ENCODE measurements at places on chromosomes 4 and X. TPM values are rescaled to one million over a fixed set of nuclear protein-coding genes. Genes with fewer than 3 reads are reported as not detected.

ADH1C gene
- total RNA-seq = 0.26 TPM

SYN1 gene
- total RNA-seq = 0.11 TPM

SLC49A3 gene
- total RNA-seq = 10.7 TPM

EBP gene
- 33.8 TPM for total RNA-seq

COL4A6 gene
- total RNA-seq = not detected

TMEM144 gene
- total RNA-seq = 11.8 TPM

NLGN4X gene
- 9.8 TPM for total RNA-seq

ERAS gene
- not detected for total RNA-seq

UGT2A1 gene
- total RNA-seq = not detected

PASD1 gene
- total RNA-seq = not detected

MED12 gene
- 21.6 TPM for total RNA-seq

TDO2 gene
- total RNA-seq = 0.26 TPM

XAGE1B gene
- total RNA-seq = not detected

BANK1 gene
- 3.1 TPM for total RNA-seq

TEX13C gene
- total RNA-seq = not detected

GLRB gene
- 16.2 TPM for total RNA-seq

GAGE10 gene
- not detected for total RNA-seq

EPGN gene
- 0.13 TPM for total RNA-seq

SH2D1A gene
- total RNA-seq = not detected

ADH1A gene
- not detected for total RNA-seq

CLDN2 gene
- not detected for total RNA-seq

IGSF1 gene
- not detected for total RNA-seq

FGF5 gene
- total RNA-seq = 0.76 TPM

TCEAL2 gene
- 2.6 TPM for total RNA-seq

UGT2B10 gene
- total RNA-seq = not detected

SERPINA7 gene
- not detected for total RNA-seq

PNMA3 gene
- 0.11 TPM for total RNA-seq

PDZD4 gene
- 0.97 TPM for total RNA-seq

AMBN gene
- not detected for total RNA-seq

HADH gene
- total RNA-seq = 11.4 TPM

GPR50 gene
- total RNA-seq = not detected

MAGEA10 gene
- total RNA-seq = not detected

VCX3A gene
- not detected for total RNA-seq

HTRA3 gene
- total RNA-seq = 13.0 TPM

CFAP99 gene
- under 0.01 TPM for total RNA-seq

SYP gene
- total RNA-seq = 0.39 TPM

SOD3 gene
- 7.4 TPM for total RNA-seq

SPRY1 gene
- 0.39 TPM for total RNA-seq

UPF3B gene
- total RNA-seq = 1.8 TPM

NXF3 gene
- total RNA-seq = 0.26 TPM

GPRASP1 gene
- total RNA-seq = 5.0 TPM

SYTL4 gene
- 3.0 TPM for total RNA-seq

GAB3 gene
- total RNA-seq = 0.86 TPM

PRSS12 gene
- not detected for total RNA-seq

UGT2B15 gene
- total RNA-seq = not detected

SMR3B gene
- not detected for total RNA-seq

TENM3 gene
- 1.1 TPM for total RNA-seq

GPM6B gene
- total RNA-seq = 3.5 TPM

POF1B gene
- total RNA-seq = not detected

DMRTC1 gene
- not detected for total RNA-seq

TMPRSS11A gene
- not detected for total RNA-seq

CPLX1 gene
- total RNA-seq = not detected

REELD1 gene
- 0.26 TPM for total RNA-seq

VCX gene
- not detected for total RNA-seq

CXCL5 gene
- 0.32 TPM for total RNA-seq

MFAP3L gene
- total RNA-seq = 5.9 TPM

Measured in articular chondrocyte of knee joint (primary cell).